ENCODE measurements at places on chromosomes 1 and 21. TPM values are rescaled to one million over a fixed set of nuclear protein-coding genes. Genes with fewer than 3 reads are reported as not detected.

DNA sequence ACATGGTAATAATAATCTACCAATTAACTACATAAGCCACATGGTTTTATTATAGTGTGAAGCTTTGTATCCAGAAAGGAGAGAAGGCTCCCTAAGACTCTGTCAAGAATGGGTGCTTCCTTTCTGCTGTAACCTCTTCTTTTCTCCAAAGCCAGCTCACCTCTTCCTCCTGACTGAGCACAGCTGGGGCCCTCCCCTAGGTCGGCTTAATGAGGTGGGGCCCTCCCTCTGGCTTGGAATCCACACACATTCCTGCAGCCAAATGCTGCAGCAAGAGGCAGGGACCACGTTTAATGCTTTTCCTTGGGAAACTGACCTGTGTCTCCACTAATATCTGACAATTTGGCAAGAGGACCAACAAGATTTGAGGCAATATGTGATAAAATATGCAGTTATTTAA is 94.8 kb downstream of the DSCAM start:
- DNase-seq = no peak

The PTGER3 gene
- 28.4 TPM for total RNA-seq

DNA sequence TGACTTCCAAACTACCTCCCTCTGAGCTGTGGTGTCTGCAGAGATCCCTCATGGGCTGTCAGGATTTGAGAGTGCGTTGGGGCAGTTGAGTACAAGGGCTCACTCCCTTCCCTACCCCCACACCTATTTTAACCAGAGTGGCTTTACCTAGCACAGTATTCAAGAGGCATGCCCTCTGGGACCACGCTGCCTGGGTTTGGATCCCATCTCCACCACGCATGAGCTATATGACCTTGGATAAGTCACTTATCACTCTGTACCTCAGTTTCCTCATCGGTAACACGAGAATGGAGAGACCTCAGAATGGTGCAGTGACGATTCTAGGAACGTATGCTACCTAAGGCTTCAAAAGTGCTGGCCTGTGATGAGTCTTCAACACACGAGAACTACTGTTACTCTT is 147.3 kb upstream of the WNT4 start:
- no peak for DNase-seq

- no peak for DNase-seq
Measured at GRCh38 chr1:236821091-236821627, 26.1 kb downstream of the MTR start.

DNA sequence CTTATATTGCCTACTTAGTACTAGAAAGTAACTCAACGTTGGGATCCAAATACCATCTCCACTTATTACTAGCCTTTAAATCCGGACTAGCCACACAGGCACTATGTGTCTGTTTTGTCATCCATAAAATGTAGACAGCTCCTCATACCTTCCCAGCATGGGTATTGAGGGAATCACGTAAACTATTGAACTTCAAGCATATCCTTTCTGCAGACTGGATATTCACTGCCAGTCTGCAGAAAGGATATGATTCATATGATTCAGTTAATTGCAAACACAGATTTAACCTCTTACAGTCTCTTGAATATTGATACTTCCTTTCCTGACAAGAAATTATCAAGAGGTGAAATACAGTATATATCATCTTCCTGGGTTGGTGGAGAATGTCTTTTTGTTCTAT is 186.0 kb downstream of the LEPR start:
- DNase-seq = no peak

GRCh38 chr1:21331752-21332478 is 41.7 kb upstream of the ECE1 start:
- no peak for DNase-seq

GRCh38 chr1:53369034-53369750 is 41.3 kb upstream of the LRP8 start:
- no peak for DNase-seq

DNA sequence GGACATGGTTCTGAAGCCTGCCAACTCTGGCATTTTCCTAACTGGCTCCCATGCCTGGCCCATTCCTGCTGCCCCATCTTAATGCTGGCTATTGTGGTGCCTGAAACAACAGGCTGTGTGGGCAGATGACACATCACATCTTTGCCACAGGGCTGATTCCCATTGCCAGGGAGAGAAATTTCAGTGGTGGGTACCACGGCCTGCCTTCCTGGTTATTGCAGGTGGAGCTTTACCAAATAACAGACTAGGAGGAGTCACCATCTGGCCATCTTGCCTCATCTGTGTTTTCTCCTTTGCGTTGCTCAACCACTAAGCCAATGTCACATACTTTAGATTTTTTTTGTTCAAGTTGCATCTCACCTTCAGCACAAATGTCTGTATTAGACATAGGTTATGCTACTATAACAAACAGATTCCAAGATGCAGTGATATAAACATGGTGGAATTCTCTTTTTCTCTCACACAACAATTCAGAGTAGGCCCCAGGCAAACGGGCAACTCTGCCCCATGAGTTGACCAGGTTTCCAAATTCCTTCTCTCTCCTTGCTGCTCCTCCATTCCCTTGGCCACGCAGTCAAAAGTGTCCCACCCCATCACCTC is 14.1 kb downstream of the CDA start:
- no peak for DNase-seq

DNA sequence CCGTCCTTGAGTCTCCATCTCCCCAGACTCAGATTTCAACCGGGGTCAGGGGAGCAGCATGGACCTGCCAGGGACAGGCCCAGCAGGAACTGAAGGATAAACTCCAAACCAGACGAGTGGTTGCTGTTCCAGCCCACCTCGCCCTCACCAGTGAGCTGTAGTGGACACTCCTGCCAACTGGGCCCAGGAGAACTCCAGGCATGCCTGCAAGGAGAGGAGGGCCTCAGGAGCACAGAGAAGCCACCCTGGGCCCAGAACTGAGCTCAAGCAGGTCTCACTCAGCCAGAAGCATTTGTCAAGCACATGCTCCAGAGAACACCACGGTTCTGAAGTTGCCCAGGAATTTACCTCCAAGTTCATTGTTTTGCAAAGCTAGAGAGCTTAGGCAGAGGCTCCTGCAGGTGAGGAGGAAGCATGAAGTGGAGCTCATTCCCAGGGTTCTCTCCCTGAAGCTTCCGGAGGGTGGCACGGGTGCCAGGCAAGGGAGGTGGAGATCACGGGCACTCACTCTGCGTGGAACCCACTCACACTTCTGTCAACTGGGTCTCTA is 61.0 kb downstream of the MATN1 start:
- DNase-seq = no peak

The KIF2C gene
- 1.6 TPM for total RNA-seq

The SPRTN gene
- total RNA-seq = 10.6 TPM

DNA sequence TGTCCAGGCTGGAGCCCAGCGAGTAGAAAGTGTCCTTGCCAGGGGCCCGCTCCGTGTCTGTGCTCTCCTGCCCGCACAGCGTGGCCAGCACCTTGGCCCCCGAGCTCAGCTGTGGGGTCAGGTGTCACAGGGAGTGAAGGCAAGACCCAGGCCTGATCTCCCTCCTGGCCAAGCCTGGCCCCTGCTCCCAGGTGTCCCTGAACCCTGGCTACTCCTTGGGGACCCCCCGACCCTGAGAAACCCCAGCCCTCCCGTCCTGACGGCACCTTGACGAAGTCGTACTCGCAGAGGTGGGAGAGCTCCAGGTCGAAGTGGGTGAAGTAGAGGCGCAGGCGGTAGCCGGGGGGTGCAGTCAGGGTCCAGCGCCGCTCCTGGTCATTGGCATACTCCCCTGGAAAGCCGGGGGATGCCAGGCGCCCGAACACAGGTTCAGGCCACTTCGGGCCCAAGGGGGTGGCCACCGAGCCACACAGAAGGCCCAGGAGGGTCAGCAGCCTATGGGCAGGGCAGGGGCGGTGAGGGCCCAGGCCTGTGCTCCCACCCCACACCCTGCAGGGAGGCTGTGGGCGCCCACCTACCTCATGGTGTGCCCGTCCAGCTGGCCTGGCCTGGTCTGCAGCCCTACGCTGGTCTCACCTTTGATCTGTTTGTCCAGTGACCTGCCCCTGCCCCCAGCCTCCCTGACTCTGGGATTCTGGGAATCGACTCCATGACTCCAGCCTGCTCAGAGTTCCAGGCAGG is at the start of gene MASP2:
Gene MASP2 (minus strand): TSS at position 615 of the 741 bp plus-strand sequence. CDS start 32 bp downstream, at position 583.
- no peak for DNase-seq

DNA sequence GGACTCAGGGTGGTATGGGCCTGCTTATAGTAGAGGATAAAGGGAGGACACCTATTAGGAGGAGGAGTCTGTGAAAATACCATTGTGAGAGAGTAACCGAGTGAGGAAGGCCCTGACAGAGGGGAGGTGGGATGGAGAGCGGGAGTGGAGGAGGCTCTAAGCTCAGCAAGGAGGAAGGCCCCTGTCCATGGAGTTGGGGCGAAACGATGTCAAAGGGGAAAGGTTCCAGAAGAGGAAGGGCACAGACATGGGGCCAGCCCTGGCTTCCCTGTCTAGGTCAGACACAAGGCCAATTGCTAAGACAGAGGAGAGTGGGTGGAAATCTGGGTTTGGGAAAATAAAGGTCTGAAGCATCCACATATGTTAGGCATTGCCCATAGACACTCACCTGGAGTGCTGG is 44.2 kb downstream of the ELK4 start:
- DNase-seq = no peak

DNA sequence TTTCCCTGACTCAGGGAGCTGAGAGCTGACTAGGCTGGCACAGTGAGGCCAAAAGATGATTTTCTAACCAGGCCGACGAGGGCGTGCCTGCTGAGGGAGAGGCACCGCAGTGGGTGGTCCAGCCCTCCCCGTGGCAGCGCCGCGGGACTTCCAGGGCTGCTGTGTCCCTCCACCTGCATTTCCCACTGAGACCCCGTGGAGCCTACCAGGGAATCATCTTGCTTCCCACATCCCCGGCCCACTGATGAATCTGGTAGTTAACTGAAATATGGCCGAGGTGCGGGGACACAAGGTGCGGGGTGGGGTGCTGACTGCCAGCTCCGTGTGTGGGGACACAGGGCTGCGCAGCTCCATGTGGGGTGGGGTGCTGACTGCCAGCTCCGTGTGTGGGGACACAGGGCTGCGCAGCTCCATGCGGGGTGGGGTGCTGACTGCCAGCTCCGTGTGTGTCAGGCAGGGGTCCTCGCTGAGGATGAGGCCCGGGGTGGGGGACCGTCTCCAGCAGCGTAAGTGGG is 10.4 kb downstream of the WRAP73 start:
- DNase-seq = no peak

The FCMR gene
- 8.0 TPM for total RNA-seq

- DNase-seq = no peak
Measured at GRCh38 chr1:205534444-205534985, 30.0 kb downstream of the CDK18 start.

The MROH9 gene
- total RNA-seq = not detected

GRCh38 chr1:11188381-11188780 is 774 bp upstream of the ANGPTL7 start:
- no peak for DNase-seq

DNA sequence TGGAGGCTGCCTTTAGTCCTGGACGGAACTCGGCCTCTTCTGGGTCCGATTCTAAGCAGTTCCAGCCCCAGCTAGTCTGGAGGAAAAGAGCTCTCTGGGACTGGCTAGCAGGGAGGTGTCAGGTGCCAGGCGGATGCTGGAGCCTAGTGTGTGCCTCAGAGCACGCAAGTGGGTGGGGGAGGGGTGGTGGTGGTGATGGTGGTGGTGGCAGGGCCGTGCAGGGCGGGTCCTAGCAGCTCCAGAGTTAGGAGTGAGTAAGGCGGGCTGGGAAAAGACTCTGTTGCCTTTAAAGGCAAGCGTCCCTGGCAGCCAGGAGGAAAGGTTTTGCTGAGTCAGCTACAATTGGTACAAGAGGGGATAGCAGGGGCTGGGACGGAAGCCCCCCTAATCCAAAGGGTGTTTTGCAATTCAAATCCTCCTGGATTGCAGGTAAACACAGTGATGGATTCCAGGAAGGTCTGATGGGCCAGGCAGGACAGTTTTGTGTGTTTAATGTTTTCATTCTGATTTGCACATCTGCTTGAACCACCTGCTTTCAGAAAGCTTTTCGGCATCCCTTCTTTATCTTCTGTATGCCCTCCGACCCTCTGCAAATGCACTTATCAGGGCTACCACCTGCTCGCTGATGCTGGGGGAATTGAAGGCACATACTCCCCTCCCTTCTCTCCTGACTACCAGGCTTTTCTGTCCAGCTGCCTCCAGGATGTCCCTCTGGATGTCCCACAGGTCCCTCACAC is 4.1 kb upstream of the SLC2A1 start:
- peak; percentile 76 for DNase-seq

DNA sequence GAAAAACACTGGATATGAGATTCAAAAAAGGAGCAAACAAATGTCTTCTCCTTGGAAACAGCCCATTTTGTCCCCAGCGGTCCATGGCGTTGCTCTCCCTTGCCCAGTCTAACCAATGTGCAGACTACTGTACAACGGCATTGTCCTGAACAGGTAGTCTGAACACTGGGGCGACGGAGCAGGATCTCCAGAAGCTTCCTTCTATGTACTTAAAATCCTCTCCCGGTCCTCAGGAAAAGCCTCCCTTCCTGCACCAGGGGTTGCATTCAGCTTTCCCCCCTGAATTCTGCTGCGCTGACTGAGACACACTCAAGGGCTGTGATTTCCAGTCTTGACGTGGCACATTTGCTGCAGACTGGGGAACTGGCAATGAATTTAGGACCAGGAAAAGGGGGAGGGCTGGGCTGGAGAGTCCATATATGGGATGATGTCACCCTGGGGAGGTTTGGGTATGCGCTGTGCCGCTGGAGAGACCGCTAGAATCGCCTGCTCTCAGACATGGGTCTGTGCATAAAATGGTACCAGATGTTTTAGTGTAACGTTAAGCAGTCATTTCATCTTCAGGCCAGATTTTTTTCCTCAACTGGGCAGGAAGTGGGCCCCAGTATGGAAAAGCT is 275.9 kb upstream of the C1orf105 start:
- peak; percentile 76 for DNase-seq

- no peak for DNase-seq
Measured at GRCh38 chr1:192860478-192861185, 51.8 kb downstream of the RGS2 start.

DNA sequence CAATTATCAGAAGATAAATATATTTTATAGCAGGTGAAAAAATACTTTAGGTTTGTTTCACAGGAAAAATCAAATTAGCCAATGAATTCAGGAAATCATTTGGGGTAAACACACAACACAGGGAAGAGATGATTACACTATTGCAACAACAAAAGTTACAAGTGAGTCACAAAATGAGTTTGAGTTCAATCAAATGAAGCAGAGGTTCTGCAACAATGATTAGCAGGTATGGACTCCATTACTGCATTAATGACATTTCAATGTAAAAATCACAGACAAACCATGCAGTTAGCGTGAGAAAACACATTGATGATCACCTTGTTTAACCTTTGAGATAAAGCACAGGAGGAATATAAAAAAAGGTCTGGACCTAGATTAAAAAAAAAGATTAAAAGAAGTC is 9.7 kb downstream of the ADGRL4 start:
- DNase-seq = no peak

DNA sequence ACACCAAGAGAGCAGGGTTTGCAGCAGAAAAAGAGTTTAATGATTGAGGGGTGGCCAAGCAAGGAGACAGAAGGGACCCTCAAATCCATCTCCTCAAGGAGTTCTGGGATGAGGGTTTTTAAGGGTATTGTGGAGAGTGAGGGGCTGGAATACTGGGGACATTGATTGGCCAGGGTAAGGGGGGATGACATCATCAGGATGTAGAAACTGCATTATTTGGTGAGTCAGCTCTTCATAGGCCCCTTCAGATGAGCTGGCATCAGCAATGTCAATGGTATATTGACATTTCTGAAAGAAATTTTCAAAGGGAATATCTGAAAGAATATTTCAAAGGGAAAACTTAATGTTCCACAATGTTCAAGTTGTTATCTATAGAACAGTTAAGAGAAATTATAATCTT is 168.1 kb upstream of the SNX7 start:
- DNase-seq = no peak

GRCh38 chr1:169027607-169028320 is 78.7 kb upstream of the ATP1B1 start:
- no peak for DNase-seq

GRCh38 chr1:108556499-108556898 is 3.4 kb upstream of the EEIG2 start:
- no peak for DNase-seq

Measured in mucosa of gallbladder (tissue), 1 donor.